ENCODE measurements at places on chromosomes 5 and 9.

DNA sequence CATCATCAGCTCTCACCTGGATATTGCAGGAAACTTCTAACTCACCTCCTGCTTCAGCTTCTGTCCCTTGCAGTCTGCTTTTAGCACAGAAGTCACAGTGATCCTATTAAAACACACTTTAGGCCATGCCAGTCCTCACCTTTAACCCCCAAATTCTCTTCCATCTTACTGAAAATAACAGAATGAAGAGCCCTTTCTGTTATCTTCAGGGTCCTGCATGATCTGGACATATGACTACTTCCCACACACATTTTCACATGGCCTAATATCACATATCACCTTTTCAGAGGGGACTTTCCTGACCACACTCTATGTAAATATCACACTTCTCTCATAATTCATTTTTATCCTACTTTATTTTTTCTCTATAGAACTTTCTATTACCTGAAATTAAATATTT lies 550.6 kb upstream of the CLINT1 start:
- H3K27me3 ChIP-seq = peaks cover 10% of the 10 kb centered on the region
- H3K4me3 ChIP-seq = no peak overlapping the region
- H3K27ac ChIP-seq = no peak overlapping the region
- no peak for DNase-seq
- peaks cover 1% of the 10 kb centered on the region for H3K36me3 ChIP-seq
- H3K4me1 ChIP-seq = peaks cover 3% of the 10 kb centered on the region

DNA sequence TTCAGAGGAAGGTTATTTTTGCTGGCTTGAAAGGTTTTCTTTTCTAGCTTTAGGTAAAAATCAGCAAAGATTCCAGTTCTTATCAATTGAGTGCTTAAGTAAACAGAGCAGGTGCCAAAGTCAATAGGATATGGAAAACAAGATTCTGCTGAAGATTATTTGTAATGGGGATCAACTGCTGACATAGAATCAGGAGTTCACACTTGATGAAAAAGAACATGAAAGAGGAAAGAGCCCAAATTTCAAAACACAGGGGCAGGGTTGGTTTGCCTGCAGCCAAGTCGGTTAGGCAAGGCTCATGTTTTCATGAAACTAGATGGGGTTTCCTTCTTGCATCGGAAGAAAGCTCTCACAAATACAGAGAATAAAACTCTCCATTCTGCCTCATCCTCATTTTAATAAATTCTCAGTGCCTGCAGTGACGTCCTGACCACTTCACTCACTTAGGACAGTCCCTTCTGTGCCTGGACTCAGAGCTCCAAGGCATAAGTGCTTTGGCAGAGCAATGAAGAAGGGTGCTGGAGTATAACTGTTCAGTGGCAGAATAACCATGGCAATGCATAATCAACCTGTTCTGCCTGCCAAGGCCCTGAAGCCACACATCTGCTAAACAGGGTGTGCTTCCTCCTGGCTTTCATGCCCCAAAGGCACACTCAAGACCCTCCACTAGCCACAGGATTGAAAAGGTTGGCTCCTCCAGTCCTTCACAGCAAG lies 179.6 kb downstream of the GNAQ start:
- no peaks in the 10 kb centered on the region for H3K36me3 ChIP-seq
- no peak overlapping the region for H3K4me3 ChIP-seq
- DNase-seq = no peak
- peaks cover 32% of the 10 kb centered on the region for H3K4me1 ChIP-seq
- H3K27ac ChIP-seq = no peak overlapping the region

GRCh38 chr9:928363-929042 lies 48.0 kb upstream of the DMRT3 start:
- no peak overlapping the region for H3K27ac ChIP-seq
- H3K4me3 ChIP-seq = no peak overlapping the region
- no peaks in the 10 kb centered on the region for H3K36me3 ChIP-seq
- peak; percentile 11 for DNase-seq
- peaks cover 6% of the 10 kb centered on the region for H3K27me3 ChIP-seq
- no peaks in the 10 kb centered on the region for H3K4me1 ChIP-seq

GRCh38 chr9:123102375-123103113 lies 69.1 kb downstream of the GPR21 start:
- H3K27me3 ChIP-seq = no peaks in the 10 kb centered on the region
- H3K4me3 ChIP-seq = no peak overlapping the region
- H3K36me3 ChIP-seq = peaks cover 13% of the 10 kb centered on the region
- no peaks in the 10 kb centered on the region for H3K4me1 ChIP-seq
- no peak overlapping the region for H3K27ac ChIP-seq

DNA sequence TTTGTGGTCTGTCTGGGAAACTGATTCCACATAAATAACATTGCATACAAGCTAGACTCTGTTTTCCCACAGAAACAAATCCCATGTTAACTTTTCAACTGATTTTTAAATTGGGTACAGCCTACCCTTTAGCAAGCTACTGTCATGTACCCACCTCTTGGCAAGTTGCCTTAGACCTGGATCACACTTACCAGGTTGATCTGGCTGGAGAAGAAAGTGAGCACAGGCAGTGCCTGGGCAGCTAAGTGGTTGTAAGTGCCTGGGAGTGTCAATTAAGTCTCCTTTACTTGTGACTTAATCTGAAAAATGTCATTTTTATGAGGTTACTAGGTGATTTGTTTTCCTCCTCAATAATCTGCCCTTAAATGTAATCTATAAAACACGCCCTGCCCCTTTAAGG lies 336.4 kb downstream of the ARL15 start:
- DNase-seq = no peak
- no peak overlapping the region for H3K27ac ChIP-seq
- H3K36me3 ChIP-seq = peaks cover 11% of the 10 kb centered on the region

DNA sequence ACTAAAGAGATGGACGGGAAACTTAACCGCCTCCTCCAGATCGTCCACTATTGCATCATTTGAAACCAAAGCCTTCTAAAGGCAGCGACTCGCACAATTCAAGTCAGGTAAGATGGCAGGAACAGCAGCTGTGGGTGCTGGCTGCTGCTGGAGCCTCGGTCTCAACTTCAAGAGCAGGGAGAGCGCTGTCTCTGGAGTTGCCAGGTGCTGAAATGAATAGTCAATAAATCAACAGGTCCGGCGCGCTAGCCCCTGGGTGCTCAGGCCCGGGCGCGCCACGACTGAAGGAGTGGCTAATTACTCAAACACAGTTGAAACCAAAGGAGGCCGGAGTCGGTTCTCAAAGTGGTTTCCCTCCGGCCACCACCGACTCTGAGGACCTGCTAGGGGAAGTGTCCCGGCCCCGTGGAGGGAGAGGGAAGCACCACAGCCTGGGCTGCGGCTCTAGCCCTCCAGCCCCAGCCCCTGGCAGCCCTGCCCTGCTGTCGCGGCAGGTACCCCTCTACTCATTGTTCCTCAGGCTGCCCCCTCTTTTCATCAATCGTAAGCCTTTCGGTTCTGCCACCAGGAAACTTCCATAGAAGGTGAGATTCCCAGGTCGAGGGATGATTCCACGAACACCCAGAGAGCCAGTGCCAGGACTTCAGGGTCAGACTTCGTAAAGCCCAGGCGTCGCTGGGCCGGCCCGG lies 804 bp downstream of the TTC39B start:
- no peaks in the 10 kb centered on the region for H3K27me3 ChIP-seq
- peaks cover 6% of the 10 kb centered on the region for H3K36me3 ChIP-seq
- H3K4me3 ChIP-seq = peak overlapping the region; percentile 99

GRCh38 chr9:95131023-95131943 lies 186.2 kb downstream of the FANCC start:
- H3K4me3 ChIP-seq = no peak overlapping the region
- no peak overlapping the region for H3K27ac ChIP-seq
- peak; percentile 63 for DNase-seq
- no peaks in the 10 kb centered on the region for H3K27me3 ChIP-seq
- no peaks in the 10 kb centered on the region for H3K36me3 ChIP-seq

DNA sequence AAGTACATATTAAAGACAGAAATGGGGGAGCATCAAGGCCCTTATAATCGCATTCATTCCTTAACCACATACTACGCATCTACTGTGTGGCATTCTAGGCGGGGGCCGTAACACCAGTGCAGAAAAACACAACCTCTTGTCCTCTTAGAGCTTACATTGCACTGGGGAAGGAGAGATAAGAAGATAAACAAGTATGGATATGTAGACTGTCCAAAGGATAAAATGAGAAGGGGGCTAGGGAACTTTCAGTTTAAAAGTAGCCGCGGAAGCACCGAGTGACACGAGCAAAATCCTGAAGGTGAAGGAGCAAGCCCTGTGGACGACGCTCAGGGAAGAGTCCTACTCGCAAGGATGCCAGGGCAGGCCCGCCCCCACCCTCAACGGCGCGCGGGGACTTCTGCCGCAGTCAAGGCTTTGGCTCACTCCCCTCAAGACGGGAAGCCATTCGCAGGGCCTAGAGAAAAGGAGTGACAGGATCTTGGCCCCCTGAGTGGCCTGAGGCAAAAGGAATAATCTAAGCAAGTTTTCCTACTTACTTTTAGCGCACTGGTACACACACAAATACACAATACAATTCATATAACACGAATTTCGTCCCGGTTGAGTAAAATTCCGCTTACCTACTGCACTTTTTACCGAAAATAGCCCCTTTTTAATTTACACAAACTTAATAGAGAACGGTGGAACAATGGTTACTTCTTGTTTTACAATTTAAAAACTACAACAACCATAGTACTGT lies 1.3 kb upstream of the NIPBL start:
- peak; percentile 72 for DNase-seq
- H3K4me1 ChIP-seq = peaks cover 34% of the 10 kb centered on the region
- peaks cover 15% of the 10 kb centered on the region for H3K36me3 ChIP-seq
- H3K4me3 ChIP-seq = peak overlapping the region; percentile 88
- H3K27ac ChIP-seq = peak overlapping the region; percentile 96

DNA sequence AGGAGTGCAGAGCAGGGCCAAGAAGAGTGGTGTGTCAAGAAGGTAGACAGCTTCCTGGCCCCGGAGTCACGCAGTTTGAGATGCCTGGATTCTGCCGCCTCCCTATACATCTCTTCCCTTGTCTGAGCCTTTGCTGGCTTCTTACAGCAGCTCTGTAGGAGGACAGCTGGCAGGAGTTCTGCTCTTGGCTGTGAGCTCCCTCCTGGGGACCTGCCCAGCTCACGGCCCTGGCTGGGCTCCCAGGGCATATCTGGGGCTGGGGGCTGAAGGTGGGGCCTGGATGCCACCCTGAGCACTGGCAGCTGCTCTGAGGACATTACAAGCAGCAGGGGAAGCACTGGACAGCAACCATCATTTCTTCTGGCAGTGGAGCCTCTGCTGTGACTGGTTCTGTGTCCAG lies 786 bp upstream of the TSSK1B start:
- H3K27me3 ChIP-seq = no peaks in the 10 kb centered on the region
- H3K36me3 ChIP-seq = no peaks in the 10 kb centered on the region
- no peak overlapping the region for H3K27ac ChIP-seq
- no peak for DNase-seq
- no peaks in the 10 kb centered on the region for H3K4me1 ChIP-seq

- H3K4me3 ChIP-seq = no peak overlapping the region
- no peak overlapping the region for H3K27ac ChIP-seq
- DNase-seq = no peak
- peaks cover 1% of the 10 kb centered on the region for H3K27me3 ChIP-seq
These were observed 189.8 kb downstream of the TSSK1B start for GRCh38 chr5:113244966-113245365.

- H3K27me3 ChIP-seq = no peaks in the 10 kb centered on the region
- no peaks in the 10 kb centered on the region for H3K36me3 ChIP-seq
- H3K4me1 ChIP-seq = no peaks in the 10 kb centered on the region
- DNase-seq = no peak
These were observed 65.0 kb upstream of the SARDH start for GRCh38 chr9:133803028-133803585.

DNA sequence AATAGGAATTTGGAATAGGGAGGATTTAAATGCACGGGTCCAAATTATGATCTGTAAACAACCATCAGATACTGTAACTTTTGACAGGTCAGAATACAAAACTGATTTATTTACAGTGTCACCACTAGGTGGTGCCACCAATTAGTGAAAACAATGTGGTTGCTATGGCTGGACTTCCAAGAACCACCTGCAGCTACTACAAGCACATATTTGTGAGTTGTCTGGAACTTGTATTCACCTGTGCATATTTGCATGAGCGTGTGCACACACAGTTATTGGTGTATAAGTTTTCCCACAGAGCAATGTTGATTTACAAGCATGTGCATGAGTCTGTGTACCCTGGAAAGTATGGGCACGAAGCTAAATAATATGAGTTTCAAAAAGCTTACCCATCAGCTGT lies 3.0 kb upstream of the HRCT1 start:
- H3K27ac ChIP-seq = no peak overlapping the region
- H3K4me1 ChIP-seq = peaks cover 25% of the 10 kb centered on the region
- peak; percentile 31 for DNase-seq
- H3K36me3 ChIP-seq = no peaks in the 10 kb centered on the region

DNA sequence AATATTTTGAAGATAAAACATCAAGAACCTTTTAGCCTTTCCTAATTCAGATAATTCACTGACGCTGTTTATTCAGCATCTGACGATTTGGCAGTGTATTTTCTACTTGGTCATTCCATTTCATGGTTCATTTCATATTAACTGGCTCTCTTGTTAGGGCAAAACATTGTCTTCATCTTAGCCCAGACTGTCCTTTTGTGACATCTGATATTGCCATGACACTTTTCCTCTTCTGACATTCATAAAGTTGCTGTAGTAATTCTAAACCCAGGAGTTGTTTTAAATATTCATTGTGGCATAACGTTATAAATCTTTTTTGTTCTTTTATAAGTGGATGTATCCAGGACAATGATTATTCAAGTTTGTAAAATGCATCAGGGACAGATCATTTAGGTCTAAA lies 1.8 kb downstream of the SCAMP1 start:
- no peaks in the 10 kb centered on the region for H3K27me3 ChIP-seq
- no peak overlapping the region for H3K4me3 ChIP-seq
- H3K27ac ChIP-seq = no peak overlapping the region
- peaks cover 9% of the 10 kb centered on the region for H3K36me3 ChIP-seq

DNA sequence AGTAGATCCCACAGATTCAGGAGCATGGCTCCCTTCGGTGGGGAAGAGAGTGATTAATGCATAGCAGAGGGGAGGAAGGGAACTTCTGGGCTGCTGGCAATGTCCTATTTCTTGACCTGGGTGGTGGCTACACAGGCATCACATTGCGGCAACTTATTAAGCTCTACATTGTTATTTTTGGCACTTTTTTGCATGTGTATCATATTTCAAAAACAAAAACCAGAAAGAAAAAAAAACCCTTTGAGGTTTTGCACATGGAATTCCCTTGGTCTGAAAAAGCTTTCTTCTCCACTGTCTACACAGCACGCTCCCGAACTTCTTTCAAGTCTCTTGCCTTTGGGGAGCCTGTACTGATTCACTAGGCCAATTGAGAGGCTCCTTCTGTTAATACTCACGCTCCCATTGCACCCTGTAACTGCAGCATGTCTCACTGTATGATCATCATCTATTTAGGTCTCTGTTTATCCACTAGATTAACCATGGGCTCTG lies 25.1 kb downstream of the CEMIP2 start:
- H3K4me3 ChIP-seq = no peak overlapping the region
- H3K27ac ChIP-seq = no peak overlapping the region

GRCh38 chr5:5347442-5347841 lies 75.0 kb upstream of the ICE1 start:
- peaks cover 4% of the 10 kb centered on the region for H3K27me3 ChIP-seq
- no peaks in the 10 kb centered on the region for H3K36me3 ChIP-seq
- no peak overlapping the region for H3K4me3 ChIP-seq
